ENCODE measurements at places on chromosomes 7 and 10.

- no peak for DNase-seq
Observed at GRCh38 chr7:82674268-82674667, 230.7 kb upstream of the CACNA2D1 start.

DNA sequence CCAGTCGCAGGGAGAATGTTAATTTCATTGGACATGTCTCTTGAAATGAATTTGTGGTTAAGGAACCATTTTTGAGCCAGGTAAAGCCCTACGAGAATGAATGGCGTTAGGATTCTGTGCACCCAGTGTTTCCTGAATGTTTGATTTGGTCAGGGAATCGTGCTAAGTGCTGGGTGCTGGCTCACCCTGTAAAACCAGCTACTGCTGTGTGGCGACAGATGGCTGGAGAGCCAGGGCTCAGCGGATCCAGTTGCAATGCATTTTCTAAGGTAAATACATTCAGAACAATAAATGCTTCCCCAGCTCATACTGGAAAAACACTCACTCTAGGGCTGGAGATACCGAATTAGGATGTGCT, 355.5 kb downstream of the GLRX3 start:
- no peak for DNase-seq

- no peak for DNase-seq
Observed at GRCh38 chr10:70615784-70616522, 13.4 kb upstream of the PRF1 start.

- peak; percentile 86 for DNase-seq
Observed at GRCh38 chr7:99312316-99313203, 13.1 kb upstream of the ARPC1A start.

DNA sequence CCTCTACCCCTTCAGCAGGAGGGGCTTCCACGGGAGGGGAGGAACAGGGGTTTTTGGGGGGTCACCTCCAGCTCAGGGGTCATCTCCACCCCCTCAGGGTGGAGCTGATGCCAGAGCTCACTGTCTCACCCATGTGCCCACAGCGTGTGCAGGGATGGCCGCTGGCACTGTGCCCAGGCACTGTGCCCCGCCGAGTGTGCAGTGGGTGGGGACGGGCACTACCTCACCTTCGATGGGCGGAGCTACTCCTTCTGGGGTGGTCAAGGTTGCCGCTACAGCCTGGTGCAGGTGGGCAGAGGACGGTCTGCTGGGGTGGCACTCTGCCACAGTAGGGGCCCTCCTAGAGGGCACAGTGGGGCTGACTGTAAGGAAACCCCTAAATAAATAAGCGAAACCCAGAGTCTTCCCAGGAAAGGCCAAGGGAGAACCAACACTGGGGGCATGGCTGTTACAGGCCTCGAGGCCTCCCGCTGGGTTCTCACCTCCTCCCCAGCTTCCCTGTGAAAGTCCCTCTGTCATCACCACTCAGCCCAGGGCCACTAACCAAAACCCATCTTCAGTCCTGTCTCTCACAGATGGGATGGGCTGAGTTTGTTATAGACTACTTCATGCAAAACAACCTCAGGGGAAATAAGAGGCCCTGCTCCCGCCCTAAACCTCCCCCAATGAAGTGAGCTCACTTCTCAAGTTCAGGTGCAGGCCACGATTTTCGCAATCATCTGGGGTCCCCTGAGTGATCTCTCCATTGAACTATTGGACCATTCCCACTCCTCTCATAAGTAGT, 7.4 kb upstream of the ZNF467 start:
- no peak for DNase-seq

DNA sequence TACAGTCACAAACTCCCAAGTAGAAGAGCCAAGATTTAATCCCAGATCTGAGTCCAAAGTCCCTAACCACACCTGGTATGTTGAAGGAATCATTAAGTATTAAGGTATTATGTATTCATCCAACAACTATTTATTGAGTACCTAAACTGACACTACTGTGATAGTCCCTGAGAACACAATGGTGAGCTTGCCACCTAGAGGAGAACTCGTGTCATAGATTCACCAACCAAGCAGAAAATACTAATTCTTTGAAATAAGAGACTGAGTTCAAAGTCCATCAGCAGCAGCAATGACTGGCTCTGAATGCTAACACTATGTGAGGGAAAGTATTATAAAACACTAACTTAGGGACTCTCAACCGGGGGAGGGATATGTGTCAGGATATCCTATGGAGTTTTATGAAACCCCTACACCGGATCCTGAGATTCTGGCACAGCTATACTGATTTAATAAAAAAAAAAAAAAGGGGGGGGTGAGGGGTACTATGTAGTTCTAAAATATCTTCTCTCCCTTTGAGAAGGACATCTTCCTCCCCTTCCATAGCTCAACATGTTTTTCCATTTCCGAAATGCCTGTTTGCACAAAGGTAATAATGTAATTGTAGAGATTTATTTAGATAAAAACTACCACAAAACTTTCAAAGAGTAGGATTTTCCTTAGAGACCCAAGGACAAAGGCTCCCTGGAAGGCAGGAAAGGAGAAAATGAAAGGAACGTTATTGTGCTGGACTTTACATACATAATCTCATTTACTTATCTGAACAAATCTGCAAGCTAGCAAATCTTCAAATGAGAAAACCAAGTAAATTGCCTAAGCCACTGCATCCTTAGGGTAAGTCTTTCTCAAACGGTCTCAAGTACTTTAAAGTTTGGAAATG, 1.6 kb downstream of the NCOA4 start:
- DNase-seq, result peak; percentile 57

- DNase-seq, result no peak
Observed at GRCh38 chr7:103632972-103633371, 187.0 kb upstream of the SLC26A5 start.

GRCh38 chr10:45443101-45444009, 69.3 kb downstream of the ALOX5 start:
- DNase-seq, result no peak

DNA sequence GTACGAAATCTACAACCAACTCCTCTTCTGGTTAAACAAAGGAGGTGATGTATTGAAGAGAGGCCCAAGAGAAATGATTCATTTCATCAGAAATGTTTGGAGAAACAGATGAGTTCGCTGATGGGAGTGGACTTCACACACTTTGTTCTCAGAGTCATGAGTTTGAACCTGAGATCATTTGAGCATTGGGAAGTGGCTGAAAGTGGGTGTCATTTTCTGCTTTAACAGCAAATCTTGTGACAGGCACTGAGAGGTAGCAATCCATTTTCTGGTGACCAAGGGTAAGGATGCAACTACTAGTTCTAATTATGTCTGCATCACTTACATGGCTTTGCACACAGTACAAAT, 51.4 kb downstream of the RBM20 start:
- no peak for DNase-seq

- DNase-seq, result no peak
Observed at GRCh38 chr10:22742678-22743077, 28.3 kb upstream of the PIP4K2A start.

- no peak for DNase-seq
Observed at GRCh38 chr7:155470186-155470487, 12.2 kb downstream of the EN2 start.

GRCh38 chr10:113073549-113074189, 123.6 kb downstream of the TCF7L2 start:
- no peak for DNase-seq

DNA sequence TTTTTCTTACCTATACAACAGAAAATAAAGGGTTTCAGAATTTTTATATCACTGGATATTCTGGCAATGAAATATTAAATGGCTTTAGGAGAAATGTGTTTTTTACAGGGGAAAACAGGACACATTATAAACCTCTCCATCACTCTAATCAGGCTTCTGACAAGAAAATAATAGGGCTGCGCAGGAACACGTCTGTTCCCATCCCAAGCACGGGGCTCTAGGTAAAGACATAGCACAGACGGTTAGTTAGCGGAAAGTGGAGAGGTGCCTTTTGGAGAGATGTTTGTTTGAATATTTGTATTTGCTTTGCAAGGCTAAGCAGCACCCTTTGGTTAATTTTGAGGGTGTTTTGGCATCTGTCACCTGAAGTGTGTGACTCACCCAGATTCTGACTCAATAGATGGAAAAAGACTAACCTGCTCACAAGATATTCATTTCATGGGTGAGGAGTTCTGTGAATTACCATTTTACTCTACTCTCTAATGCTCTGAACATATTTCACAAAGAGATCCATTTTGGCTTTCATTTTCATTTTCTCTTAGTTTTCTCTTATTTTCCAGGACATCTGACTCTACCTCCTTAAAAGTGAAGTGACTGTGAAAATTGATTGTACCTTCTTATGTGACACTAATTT, 174.5 kb upstream of the AKR1E2 start:
- no peak for DNase-seq

DNA sequence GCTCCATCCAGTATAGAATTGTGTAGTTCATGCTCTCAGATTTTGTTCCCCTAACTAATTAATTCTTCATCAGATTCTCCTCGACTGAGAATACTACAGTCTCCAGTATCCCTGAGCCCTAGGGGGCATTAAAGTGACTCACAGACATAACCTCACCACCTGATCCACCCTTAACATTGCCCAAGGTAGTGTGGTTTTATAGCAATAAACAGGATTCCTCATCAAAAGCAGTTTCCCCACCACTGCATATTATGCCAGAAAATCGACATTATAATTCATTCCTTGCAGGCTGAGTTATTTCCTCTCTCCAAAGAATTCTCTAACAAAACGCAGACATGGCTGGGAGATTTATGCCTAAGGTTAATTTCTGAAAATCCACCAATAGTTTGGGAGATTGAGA, 1402.5 kb upstream of the CELF2 start:
- no peak for DNase-seq

DNA sequence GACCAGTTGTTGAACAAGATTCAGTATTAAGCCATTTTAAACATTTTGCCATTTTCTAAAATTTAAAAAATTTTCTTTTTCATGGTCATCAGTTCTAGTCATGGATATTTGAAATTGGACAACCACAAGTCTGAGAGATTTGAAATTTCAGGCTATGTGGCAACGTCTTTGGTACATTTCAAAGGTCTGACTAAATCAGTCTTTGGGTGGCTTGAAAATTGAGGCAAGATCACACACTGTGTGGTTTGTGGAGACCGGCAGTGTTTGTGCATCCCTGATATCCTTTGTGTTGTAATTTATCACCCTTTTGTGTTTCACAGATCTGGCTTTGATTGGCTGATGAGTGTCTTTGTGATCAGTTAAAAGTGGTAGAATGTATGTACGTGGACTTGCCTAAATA, 35.7 kb downstream of the CCAR1 start:
- DNase-seq, result no peak

DNA sequence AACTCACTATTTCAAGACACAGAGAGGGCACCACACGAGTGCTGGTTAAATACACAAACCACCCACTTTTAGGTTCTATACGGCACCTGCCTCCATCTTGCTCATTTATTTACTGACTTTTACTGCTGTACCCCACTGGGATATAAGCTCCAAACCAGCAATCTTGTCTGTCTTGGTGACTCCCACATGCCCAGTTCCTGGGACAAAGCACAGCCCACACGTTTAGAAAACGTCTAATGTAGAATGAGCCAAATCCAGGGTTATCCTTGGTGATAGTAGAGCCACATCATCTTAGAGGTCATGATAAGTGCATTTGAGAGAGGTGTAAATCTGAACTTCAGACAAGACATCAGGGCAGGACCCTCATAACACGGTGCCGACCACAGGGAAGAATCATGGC, 73.5 kb downstream of the NUDCD3 start:
- no peak for DNase-seq

GRCh38 chr7:70356787-70357328, 758.6 kb downstream of the AUTS2 start:
- DNase-seq, result no peak

- DNase-seq, result no peak
Observed at GRCh38 chr10:48242171-48242904, 32.2 kb downstream of the FRMPD2 start.

DNA sequence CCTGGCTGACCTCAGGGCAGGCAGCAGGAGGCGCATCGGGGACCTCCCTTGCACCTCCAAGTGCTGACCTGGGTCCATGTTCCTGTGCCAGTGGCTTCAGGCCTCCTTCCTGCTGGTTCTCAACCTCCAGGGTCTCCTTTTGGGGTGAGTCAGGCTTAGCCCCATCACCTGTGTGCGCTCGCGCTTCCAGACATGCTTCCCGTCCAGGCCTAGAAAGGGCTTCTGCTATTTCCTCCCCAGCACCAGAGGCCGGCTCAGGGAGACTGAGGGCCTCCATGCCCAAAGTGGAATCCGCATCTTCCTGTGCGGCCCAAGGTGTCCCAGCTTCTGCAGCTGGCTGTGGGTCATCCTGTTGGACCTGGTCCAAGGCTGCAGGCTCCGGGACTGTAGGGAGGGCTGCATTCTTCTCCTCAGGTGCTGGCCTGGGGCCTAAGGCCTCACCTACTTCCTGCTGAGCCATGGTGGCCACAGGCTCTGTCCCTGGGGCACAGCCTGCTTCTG, 5.9 kb downstream of the NACAD start:
- DNase-seq, result no peak

DNA sequence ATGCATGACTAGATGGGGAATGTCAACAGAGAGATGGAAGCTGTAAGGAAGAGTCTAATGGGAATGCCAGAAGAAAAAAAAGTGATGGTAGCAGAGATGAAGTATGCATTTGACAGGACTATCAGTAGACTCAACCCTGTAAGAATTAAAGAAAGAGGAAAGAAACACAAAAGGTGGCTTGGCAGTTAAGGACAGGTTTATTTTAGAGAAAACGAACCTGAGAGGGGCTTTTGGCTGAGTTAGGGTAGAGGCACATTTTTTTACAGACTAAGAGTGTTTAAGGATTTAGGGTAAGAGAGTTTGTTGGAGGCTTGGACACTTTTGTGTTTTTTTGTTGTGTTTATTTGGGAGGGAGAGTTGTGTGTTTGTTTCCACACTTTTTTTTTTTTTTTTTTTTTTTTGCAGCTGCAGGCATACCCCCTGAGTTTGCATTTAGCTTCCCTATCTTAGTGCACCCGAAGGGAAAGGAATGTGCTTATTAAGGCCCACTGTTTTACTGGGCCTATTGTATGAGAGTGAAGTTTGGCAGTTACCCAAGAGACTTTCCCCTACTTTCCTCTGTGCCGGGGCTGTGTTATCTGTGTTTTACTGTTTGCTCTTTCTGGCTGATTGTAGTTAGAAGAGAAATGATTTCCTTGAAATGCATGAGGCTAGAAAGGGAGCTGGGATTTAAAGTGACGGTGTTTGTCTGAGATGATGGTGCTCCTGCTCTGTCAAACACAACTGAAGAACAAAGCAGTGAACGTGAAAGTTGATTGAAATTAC, 32.0 kb downstream of the NPVF start:
- DNase-seq, result no peak

DNA sequence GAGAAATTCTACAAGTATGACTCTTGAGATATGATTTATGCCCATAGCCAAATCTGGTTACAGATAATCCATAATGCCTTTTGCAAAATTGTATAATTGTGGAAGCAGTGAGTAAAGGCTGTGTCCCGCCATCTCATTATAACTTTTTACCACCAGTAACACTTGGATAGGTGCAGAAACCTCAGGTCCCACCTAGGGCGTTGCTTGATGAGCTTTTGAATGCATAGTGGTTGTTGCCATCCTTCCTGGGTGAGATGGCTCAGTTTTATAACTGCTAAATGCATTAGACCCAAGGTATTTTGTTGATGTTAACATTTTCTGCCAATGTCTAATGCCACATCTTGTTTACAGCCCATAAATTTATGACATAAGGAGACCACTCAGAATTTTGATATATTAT, 42.9 kb downstream of the CFAP58 start:
- no peak for DNase-seq

- no peak for DNase-seq
Observed at GRCh38 chr10:36256948-36257356, 614.9 kb upstream of the FZD8 start.

GRCh38 chr7:141685285-141686023, 16.5 kb downstream of the DENND11 start:
- no peak for DNase-seq

Measured in eye (tissue), 1 donor.